ENCODE measurements at places on chromosomes 2 and 18. TPM values are rescaled to one million over a fixed set of nuclear protein-coding genes. Genes with fewer than 3 reads are reported as not detected.

DTNA gene
- not detected for total RNA-seq

TRIM43 gene
- not detected for total RNA-seq

TRAK2 gene
- 23.5 TPM for total RNA-seq

CNDP1 gene
- total RNA-seq, result not detected

MLPH gene
- total RNA-seq, result not detected

DNA sequence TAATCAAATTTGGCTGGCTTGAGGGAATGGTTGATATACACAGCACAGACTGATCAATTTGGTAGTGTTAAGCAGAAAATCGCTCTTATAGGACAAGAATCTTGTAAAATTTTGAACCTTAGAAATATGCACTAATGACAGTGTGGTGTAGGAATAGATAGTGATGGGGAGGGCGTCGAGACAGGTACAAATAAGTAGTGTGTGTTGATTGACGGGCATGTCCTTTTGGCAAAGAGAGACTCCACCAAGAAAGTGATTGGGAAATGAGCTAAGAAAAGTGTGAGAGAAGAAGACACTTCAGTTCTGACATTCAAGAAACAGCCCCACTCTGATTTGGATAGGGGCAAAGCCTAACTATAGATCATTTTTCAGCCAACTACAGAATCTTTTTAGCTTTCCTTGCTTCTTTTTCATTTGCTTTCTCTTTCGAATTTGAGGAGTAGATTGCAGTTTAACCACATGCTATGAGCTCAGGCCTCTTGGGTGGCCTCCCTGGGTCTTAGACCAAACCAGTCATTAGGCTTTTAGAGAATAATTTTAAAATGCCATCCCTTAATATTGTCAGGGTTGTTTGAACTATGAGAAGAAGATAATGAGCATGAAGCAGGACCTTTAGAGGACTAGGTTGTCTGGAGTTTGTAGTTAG, 127.1 kb downstream of the CERS6 start:
- no peak for DNase-seq
- H3K27ac ChIP-seq, result no peak overlapping the region
- no peaks in the 10 kb centered on the region for H3K27me3 ChIP-seq
- no peak overlapping the region for H3K4me3 ChIP-seq

DNA sequence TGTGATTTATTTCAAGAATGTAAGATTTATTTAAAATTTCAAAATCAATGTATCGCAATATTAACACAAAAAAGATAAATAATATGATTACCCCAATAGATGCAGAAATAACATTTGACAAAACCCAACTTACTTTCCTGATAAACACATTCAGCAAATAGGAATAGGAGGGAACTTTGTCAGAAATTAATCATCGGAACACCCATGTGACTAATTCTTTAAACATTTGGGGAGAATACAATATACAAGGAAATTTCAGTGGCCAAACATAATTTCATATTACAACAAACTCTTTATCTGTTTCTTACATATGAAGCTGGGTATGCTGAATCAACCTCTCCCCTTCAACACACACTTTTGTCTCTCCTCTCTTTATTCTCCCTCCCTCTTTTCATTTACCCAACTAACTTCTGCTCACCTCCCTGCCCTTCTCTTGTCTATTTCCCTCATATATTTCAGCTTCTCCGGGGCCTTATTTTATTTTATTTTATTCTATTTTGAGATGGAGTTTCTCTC, 309.6 kb upstream of the CNTNAP5 start:
- no peaks in the 10 kb centered on the region for H3K36me3 ChIP-seq
- no peak overlapping the region for H3K4me3 ChIP-seq
- no peak overlapping the region for H3K27ac ChIP-seq

DNA sequence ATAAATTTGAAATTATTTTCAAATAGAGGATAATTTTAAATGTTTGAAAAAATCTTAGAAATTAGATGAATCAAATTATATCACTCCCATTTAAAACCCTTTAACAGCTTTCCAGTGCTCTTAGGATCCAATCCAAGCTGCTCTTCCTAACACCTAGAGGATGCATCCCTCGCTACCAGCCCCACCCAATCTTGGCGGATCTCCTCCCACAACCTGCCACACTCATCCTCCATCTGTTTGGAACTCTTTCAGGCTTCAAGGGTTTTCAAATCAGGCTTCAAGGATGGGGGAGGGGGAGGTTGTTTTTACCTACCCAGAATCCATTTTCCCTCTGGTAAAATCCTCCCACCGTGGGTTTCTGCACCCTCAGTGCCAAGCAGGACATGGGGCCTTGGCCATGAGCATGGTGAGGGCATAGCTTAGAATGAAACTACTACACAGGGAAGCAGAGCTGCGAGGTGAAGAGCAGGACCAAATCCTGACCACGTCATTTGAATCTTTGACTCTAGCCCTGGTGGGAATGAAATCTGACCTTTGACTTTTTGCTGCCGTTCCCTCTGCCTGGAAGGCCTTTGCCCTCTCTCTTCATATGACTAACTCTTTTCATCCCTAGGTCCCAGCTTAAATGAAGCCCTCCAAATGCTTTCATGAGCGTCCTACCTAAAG, 113.0 kb upstream of the MAPRE2 start:
- peaks cover 3% of the 10 kb centered on the region for H3K27me3 ChIP-seq
- no peak overlapping the region for H3K27ac ChIP-seq
- H3K36me3 ChIP-seq, result no peaks in the 10 kb centered on the region
- DNase-seq, result no peak

DNA sequence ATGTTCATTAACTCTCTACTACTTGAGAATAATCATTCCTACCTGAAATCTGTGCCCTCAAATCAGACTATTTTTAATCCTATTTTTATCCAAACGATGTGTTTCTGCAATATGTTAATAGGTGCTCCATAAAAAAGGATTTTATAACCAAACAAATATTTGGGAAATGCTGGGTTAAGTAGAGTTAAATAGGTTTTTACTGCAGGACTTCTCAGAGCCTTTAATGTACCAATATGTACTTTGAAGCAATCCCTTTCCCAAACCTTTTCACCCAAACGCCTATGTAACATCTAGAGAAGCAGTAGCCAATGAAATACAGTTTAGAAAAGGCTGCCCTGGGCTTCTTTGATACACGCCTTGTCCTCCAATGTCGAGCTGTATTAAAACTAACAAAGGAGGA, 182.5 kb downstream of the SP3 start:
- no peak overlapping the region for H3K4me3 ChIP-seq
- H3K27me3 ChIP-seq, result peaks cover 20% of the 10 kb centered on the region
- no peak overlapping the region for H3K27ac ChIP-seq

- H3K4me1 ChIP-seq, result no peaks in the 10 kb centered on the region
- DNase-seq, result no peak
- no peak overlapping the region for H3K4me3 ChIP-seq
- no peaks in the 10 kb centered on the region for H3K36me3 ChIP-seq
- H3K27ac ChIP-seq, result no peak overlapping the region
These were observed 64.3 kb downstream of the PRKCE start for GRCh38 chr2:45715601-45716379.

DNA sequence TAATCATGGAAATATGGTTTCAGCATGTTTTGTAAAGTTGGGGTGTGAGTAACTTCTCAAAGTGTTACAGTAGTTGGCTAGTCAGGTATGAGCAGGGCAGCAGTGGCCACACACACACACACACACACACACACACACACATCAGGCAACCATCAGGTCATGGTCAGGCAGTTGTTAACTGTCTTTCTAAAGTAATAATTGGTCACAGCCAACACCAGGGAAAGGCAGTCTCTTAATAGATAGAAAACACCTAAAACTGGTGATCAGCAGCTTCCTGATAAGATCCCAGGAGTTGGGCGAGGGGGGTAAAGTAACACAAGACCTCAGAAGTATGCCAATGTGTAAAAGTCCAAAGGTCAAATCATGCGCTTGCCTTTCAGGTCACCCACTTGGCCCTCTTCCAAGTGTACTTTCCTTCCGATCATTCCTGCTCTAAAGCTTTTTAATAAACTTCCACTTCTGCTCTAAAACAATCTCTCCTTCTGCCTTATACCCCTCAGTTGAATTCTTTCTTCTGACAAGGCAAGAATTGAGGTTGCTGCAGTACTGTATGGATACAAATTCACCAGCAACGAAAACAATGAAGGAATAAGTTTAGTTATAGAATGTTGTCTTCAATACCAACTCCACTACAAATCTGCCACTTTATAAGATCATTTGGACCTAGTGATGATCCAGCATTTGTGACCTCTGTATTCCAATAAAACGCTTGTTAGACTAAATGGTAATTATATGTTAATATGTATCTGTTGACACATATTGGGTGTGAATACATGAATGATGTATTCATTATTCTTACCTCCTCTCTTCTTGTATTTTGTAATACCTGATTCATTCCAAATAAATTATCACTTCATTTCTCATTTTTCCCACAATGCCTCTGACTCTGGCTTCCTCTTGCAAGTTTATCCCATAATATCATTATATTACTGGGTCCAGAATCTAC, 254.3 kb downstream of the METTL4 start:
- no peaks in the 10 kb centered on the region for H3K4me1 ChIP-seq
- no peaks in the 10 kb centered on the region for H3K36me3 ChIP-seq
- DNase-seq, result no peak
- H3K27me3 ChIP-seq, result peaks cover 14% of the 10 kb centered on the region
- H3K27ac ChIP-seq, result no peak overlapping the region

DNA sequence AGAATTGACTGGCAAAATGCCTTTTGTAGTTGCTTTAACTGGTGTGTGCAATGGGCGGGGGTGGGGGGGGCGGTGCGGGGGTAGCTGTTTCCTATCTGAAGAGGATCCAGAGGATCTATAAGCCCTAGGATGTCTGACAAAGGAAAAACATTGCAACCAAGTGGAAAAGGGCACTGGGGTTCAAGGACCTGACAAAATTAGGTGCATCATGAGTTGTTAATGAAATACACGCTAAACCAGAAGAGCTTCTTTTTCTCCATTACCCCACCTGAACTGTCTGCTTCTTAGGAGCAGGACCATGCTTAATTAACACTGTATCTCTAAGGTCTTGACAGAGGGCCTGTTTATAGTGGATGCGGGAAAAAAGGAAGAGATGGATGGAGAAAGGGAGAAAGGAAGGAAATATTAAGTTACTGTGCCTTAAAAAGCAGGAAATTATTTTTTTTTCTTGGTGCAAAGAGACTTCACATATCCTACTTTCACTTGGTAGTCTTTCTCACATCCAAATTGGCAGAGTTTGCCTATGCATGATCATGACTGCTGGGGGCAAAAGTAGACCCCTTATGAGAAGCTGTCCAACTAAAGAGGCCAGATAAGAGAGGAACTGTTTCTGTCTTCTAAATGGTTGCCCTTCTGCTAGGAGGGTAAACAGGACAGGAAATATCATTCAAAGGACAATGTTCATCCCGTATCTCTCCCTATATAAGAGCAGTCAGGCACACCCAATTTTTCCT, 4.6 kb downstream of the RND3 start:
- no peak overlapping the region for H3K27ac ChIP-seq
- peaks cover 43% of the 10 kb centered on the region for H3K27me3 ChIP-seq
- DNase-seq, result no peak
- H3K4me1 ChIP-seq, result peaks cover 10% of the 10 kb centered on the region
- H3K4me3 ChIP-seq, result no peak overlapping the region

DNA sequence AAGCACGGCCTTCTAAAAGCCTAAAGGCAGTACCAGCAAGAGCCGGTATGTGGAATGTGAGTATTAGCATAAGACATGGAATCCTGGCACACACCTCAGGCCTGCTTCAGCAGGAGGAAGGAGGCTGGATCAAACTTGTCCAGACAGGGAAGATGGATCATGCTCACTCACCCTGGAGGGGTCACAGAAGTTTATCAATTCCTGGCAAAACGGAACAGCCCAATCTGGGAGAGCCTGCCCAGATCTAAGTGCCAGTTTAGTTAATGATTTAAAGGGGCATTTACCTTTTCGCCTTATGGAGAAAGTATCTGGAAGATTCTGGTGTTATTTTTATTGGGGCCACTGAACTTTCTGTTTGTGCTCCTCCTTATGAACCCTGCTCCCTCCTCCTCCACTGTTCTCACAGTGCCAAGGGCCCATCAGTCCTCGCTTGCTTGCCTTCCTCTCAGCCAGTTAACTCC, 58.3 kb upstream of the NFE2L2 start:
- no peak for DNase-seq
- H3K27ac ChIP-seq, result no peak overlapping the region
- no peaks in the 10 kb centered on the region for H3K4me1 ChIP-seq
- no peak overlapping the region for H3K4me3 ChIP-seq
- no peaks in the 10 kb centered on the region for H3K27me3 ChIP-seq

DNA sequence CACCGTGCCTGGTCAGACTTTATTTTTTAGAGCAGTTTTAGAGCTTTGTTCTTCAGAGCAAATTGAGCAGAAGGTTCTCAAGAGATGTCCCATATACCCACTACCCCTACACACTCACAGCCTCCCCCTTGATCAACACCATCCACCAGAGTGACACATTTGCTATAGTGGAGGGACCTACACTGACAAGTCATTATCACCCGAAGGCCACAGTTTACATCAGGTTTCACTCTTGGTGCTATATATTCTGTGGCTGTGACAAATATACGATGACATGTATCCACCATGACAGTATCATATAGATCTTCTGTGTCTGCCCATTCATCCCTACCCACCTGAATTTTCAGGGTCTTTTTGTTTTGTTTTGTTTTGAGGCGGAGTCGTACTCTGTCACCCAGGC, 15.4 kb upstream of the ATP6V1C2 start:
- no peak overlapping the region for H3K27ac ChIP-seq
- no peak for DNase-seq
- H3K4me1 ChIP-seq, result no peaks in the 10 kb centered on the region
- H3K36me3 ChIP-seq, result no peaks in the 10 kb centered on the region
- H3K27me3 ChIP-seq, result peaks cover 33% of the 10 kb centered on the region
- H3K4me3 ChIP-seq, result no peak overlapping the region

- no peaks in the 10 kb centered on the region for H3K4me1 ChIP-seq
- H3K27ac ChIP-seq, result no peak overlapping the region
- peaks cover 1% of the 10 kb centered on the region for H3K36me3 ChIP-seq
- H3K4me3 ChIP-seq, result no peak overlapping the region
These were observed 22.9 kb downstream of the ITGB1BP1 start for GRCh38 chr2:9400268-9401058.

- no peak overlapping the region for H3K27ac ChIP-seq
- H3K4me3 ChIP-seq, result no peak overlapping the region
- H3K36me3 ChIP-seq, result no peaks in the 10 kb centered on the region
These were observed 130.2 kb upstream of the NXPH2 start for GRCh38 chr2:138910427-138910826.

DNA sequence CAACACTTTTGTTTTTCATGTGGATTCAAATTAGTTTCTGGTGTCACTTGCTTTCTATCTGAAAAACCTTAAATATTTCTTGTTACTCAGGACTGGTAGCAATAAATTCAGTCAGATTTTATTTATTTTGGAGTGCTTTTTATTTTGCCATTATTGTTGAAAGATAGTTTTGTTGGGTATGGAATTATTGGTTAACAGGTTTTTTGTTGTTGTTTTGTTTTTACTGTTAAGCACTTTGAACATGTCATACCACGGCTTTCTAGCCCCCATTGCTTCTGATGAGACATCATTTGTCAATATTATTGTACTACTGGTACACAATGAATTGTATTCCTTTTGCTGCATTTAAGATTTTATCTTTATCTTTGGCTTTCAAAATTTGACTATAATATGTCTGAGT, 12.9 kb upstream of the SFT2D3 start:
- no peaks in the 10 kb centered on the region for H3K4me1 ChIP-seq
- peaks cover 5% of the 10 kb centered on the region for H3K36me3 ChIP-seq
- H3K4me3 ChIP-seq, result no peak overlapping the region

- peaks cover 24% of the 10 kb centered on the region for H3K4me1 ChIP-seq
- no peaks in the 10 kb centered on the region for H3K36me3 ChIP-seq
- H3K4me3 ChIP-seq, result peak overlapping the region; percentile 22
- H3K27me3 ChIP-seq, result no peaks in the 10 kb centered on the region
- no peak overlapping the region for H3K27ac ChIP-seq
These were observed 19.4 kb downstream of the DOK1 start for GRCh38 chr2:74573747-74574562.

Data from activated CD4-positive, alpha-beta memory T cell treated with anti-CD3 and anti-CD28 coated beads for 36 hours (primary cell).